Stimulated activated CD4-positive, alpha-beta T cell treated with anti-CD3 and anti-CD28 coated beads, TNF-alpha, amount 100 ng/mL, for 1 hour (primary cell): ENCODE measurements at places on chromosomes 3 and 15.

DNA sequence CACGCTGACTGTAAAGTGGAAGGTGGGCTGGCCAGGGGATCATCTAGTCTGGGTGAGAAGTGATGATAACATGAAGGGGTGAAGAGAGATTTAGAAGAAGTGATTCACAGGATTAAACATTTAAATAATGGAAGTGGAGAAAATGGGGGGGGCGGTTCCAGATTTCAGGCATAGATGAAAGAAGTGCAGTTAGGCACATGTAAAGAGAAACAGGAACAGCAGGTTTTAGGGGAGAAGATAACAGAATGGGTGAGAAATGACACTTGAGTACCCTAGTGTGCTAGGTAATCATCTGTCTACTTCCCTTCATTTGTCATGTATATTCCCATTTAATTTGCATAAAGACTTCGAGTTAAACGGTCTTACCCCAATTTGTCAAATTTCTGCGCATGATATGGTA is 15.3 kb downstream of the B3GNT5 start:
- DNase-seq: no peak

DNA sequence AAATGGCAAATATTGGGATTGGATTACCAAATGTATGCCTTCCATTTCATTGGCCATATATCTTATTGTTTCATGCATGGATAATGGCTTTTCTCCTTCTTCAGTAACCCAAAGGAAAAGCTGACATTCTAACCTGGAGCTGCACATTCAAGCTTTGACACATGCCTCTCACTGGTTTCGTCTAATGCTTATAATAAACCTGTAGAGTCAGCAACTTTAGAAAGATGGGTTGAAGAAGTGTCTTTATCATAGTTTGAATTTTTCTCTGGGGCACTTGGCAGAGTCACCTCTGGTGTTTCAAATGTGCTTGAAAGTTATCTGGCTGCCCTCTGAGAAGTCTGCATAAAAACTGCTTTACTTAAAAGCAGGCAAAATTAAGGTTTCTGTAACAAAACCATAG is 55.4 kb upstream of the GOLGA8A start:
- DNase-seq: no peak

DNA sequence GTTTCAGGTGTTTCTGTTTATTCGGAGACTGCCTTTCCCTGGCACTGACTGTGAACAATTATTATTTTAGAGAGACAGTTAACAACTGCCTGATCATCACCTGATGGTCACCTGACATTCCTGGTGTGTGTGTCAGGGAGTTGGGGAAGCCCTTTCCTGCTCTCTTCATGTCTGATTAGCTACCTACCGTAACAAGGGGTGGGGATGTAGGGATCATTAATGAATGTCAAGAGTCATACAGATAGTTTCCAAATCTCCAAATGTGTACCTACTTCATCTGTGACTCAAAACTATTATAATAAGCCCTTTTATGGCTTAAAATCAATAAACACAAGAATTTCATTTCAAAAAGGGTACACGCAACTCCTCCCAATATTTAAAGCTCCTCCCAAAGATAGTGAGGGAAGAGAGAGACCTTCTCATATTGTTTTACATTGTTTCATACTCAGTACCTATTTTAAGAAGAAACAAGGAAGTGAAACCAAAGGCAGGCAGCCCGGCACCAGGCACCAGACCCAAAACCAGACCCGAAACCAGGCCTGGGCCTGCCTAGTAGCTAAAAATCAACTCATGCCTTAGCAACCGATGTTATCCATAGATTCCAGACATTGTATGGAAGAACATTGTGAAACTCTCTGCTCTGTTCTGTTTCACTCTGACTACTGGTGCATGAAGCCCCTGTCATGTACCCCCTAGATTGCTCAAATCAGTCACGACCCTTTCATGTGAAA is 844.9 kb upstream of the ALCAM start:
- DNase-seq: no peak

DNA sequence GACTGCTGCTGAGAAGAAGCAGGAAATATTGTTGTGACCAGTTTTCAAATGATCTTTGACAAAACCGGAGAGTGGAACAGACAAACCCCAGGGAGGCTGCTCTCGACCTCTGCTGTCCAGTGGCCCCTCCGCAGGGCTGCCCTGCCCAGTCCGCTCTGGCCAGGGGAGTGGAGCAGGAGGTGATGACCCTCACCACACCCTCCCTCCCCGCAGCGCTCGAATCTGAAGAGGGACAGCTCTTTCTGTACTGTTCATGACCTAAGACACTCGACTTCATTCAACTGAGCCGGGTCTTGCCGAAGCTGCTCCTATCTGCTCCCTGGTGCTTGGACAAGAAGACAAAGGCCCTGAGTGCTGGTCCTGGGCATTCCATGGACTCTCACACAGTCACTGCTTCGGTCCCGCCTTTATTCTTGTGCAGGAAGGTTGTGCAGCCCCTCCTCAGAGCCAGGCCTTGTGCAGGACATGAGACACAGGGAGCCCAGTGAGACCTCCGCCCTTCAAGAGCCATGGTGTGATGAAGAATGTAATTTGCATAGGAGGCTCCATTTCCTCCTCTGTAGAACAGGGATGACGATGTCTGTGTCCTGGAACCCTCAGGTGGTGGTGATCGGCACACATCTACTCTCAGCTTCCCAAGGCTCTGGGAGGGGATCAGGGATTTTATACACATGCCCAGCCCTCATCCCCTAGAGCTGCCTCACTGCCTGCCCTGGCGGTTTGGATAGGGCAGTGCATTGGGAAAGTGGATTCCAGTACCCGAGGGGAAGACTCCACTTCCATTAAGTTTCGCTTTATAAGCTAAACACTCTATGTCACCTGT is 97.1 kb upstream of the PRR20G start:
- DNase-seq: no peak

- DNase-seq: no peak
Observed at GRCh38 chr15:91196768-91197167, 96.7 kb downstream of the SV2B start.

DNA sequence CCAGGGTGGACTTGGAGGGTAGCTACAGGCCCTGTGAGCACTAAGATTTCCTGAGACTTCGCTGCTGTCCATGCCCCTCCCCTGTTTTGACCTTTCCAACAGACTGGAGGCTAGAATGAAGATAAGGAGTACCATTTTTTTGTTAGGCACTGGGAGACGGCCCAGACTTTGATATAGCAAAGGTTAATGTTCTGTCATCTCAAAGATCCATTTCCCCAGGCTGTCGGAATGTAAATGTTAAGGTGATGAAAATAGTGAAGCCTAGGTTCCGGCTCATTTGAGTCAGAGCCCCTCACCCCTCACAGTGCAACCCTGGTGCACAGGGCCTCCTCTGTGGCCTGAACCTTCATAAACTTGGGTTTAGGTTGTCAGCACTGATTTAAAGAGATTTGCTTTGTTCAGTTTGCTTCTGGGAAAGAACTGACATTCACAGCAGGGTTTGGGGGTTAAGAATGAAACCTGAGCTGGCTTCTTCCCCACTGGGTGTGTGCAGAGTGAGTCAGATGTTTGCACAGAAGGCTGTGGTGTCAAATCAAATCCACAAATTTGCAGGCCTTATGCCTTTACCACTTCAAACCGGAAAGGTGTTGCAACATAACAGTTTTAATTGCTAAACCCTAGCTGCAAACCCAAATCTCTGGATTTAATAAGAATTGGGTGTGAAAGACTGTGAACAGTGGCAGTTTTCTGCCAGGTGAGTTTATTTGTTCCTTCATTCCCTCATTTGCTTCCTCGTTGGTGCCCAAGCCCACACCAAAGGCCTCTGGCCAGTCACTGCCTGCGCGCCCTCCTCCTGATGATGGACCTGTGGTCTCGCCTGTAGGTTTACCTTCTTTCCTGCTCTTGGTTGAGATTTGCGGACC is 20.6 kb upstream of the KCTD6 start:
- DNase-seq: no peak

DNA sequence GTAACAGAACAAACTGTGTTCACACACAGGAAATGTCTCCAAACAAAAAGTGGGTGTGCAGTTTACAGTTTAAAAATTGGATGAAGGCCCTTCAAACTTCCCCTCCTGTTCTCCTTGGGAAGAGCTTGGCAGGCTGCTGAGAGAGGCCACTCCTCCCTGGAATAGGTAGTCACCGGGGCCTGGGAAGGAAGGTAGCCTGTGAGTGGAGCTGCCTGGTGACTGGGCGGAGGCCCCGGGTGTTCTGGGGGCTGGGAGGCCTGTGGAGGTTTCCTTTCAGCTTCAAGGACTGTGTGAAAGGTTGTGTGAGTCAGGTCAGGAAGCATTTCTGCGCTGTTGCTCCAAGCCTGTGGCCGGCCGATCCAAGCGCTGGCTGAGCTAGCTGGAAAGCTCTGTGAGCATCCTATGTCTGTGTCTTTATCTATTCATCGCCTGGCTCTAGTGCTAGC is 14.1 kb downstream of the SLCO3A1 start:
- no peak for DNase-seq

DNA sequence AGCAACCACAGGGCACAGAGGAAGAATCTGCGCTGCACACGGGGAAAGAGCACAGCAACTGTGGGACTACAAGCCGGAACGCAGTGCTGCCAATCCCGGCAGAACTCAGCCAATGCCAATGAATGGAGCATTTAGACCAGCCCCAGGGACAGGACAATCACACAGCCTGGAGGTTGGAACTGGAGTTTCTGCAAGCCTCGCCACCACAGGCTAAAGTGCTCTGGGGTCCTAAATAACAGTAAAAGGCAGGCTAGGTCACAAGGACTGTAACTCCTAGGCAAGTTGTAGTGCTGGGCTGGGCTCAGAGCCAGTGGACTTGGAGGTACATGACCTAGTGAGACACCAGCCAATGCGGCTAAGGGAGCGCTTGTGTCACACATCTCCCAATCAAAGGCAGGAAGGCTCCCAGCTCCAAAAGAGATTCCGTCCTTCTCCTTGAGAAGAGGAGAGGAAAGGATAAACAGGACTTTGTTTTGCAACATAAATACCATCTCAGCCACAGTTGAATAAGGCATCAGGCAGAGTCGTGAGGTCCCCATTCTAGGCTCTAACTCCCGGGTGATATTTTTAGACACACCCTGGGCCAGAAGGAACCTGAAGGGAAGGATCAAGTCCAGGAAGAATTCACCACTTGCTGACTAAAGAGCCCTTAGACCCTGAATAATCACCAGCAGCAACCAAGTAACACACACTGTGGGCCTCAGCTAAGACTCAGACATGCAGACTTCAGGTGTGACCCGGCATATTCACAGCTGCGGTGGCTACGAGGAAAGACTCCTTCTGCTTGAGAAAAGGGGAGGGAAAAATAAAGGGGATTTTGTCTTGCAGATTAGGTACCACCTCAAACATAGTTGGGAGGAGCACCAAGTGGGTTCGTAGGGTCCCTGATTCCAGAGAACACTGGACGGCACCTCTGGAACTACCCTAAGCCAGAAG is 85.5 kb upstream of the XXYLT1 start:
- no peak for DNase-seq

GRCh38 chr3:74033381-74033780 is 408.6 kb upstream of the PDZRN3 start:
- no peak for DNase-seq

DNA sequence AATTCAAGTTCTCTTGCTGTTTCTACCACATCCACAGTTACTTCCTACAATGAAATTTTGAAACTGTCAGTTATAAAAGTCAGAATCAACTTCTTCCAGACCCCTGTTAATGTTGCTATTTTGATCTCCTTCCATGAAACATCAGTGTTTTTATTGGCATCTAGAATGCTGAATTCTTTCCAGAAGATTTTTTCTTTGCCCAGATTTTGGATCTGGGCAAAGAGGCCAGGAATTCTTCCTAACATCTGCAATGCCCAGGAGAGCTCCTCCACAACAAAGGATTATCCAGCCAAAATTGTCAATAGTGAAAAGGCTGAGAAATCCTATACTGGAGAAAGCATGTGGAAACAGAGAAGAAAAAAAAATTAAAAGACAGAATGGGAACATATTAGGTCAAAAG is 75.5 kb downstream of the SERPINI1 start:
- DNase-seq: no peak

- DNase-seq: no peak
Observed at GRCh38 chr15:32994810-32995424, 199.6 kb downstream of the FMN1 start.

DNA sequence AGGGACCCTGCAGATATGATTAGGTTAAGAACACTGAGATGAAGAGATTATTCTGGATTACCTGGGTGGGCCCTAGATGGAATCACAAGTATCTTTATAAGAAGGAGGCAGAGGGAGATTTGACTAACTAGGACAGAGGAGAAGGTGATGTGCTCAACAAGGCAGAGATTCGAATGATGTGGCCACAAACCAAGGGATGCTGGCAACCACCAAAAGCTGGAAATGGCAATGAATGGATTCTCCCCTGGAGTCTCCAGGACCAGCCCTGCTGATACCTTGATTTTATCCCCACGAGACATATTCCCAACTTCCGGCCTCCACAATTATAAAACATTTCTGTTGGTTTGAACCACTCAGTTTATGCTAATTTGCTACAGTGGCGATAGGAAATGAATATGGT is 42.9 kb downstream of the RGMA start:
- no peak for DNase-seq

GRCh38 chr3:43435706-43436105 is 149.4 kb downstream of the SNRK start:
- DNase-seq: no peak

DNA sequence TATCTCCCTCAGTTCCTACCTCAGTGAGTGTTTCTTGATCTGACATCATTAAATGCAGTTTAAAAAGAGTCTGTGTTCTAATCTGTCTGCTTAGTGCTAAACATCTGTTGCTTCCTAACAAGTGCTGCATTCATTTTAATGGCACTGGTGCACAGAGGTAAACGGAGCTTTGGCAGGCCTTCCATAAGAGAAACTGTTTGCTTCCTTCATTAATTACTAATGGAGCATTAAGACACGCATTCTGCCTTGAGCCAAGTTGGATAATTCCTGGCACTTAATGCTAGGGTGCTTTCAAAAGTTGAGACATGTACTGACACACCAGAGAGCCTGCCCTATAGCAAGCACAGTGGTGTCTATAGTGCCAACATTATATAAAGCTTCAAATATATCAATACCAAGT is 34.7 kb downstream of the SCG5 start:
- DNase-seq: no peak

- DNase-seq: no peak
Observed at GRCh38 chr3:71395470-71395869, 188.1 kb downstream of the FOXP1 start.

DNA sequence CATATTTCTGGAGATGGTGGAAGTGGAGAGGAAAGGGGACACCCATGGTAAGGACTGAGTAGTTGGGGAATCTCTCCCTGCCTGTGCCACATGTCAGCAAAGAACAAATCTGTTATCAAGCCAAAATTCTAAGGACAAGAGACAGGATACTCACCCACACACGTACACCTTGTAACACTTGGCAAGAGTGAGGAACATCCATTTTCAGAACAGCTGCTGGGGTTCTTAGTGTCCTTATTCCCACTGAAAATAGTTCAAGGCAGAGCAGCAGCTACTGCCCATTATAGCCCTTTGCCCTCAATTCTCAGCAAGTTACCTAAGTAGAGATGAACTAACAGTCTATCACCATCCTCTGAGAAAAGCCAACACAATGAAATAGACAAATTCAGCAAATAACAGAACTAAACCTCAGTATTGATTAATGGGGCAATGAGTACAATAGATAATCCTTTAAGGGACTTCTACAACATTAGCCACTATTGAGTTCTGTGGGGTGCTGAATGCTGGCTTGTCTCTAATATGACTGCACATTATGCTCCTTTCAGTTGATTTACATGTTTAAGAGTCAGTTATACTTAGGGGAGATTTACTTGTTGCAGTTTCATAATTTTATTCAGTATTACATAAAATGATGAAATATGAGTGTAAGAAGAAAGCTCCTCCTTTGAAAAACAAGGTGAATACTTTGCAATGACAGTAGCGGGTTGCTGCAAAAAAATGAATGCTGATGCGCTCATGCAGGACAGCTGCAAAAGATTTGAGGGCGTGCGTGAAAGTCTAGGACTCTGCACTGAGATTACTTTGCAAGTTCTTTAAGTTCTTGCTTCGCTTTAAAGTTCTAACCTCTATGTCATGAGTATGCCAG is 22.4 kb downstream of the SENP5 start:
- no peak for DNase-seq
